Breast epithelium (tissue), 4 donors: ENCODE measurements at places on chromosomes 6 and 20. TPM values are rescaled to one million over a fixed set of nuclear protein-coding genes. Genes with fewer than 3 reads are reported as not detected.

DNA sequence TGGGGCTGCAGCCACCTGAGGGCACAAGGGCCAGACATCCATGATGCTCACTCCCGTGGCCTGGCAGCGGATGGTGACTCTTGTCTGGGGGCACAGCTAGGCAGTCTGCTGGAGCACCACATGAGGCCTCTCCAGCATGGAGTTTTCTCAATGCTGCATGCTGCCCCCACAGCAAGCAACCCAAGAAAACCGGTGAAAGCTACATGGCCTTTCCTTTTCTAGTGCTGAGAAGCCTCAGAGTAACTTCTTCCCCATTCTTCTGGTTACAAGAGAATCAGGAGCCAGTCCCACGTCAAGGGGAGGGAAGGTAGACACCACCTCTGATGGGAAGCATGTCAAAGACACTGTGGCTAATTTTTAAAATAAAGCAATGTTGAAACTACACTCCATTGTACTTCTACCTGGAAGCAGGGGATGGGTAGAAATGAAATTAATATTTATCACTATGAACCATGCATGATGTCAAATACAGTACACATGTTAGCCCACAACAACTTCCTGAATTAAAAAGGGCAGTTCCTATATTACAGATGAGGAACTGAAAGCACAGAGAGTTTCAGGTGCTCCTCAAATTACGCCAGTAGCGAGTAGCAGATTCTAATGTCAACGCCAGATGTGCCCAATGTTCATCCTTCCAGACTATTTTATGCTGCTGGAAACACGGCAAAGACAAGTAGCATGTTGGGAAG lies 101.5 kb downstream of the LAMP5 start:
- H3K27me3 ChIP-seq: no peaks in the 10 kb centered on the region
- H3K4me1 ChIP-seq: no peaks in the 10 kb centered on the region
- H3K27ac ChIP-seq: no peak overlapping the region
- H3K4me3 ChIP-seq: no peak overlapping the region
- no peaks in the 10 kb centered on the region for H3K36me3 ChIP-seq

DNA sequence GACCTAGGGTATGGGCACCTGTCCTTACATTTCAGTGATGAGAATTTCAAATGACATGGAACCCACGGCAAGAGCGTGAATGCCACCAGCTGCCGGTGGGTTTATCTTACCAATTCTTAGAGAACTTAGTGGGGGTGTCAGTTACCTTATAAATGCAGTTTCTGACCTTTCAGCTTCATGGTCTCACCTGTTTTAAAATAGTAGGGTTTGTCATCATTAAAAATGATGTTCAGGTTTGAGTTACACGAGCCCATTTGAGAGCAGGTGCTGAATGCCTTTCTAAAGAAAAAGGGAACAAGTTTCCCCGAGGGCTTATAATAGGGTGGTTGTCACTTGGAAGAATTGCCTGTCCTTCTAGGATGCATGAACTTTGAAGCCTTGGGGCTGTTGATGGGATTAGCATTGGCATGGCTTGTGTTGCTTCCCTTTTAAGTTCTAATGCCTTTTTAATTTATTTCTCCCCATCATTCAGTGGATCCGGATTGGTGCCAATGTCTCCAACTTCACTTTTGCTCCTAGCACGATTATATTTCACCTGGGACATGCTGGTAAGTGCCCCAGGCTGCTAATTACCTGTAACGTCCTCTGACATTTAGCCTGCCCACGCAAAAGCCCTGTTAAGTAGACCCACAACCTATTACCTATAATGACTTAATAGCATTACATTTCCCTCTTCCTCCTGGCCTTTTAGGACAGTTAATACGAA lies 27.9 kb downstream of the GHRH start:
- no peak overlapping the region for H3K4me3 ChIP-seq
- peaks cover 4% of the 10 kb centered on the region for H3K36me3 ChIP-seq
- H3K4me1 ChIP-seq: no peaks in the 10 kb centered on the region
- no peak overlapping the region for H3K27ac ChIP-seq
- H3K27me3 ChIP-seq: no peaks in the 10 kb centered on the region

- H3K36me3 ChIP-seq: no peaks in the 10 kb centered on the region
- H3K27me3 ChIP-seq: no peaks in the 10 kb centered on the region
- no peak overlapping the region for H3K4me3 ChIP-seq
- DNase-seq: no peak
- no peak overlapping the region for H3K27ac ChIP-seq
These were observed 75.9 kb downstream of the ERMARD start for GRCh38 chr6:169827290-169827717.

DNA sequence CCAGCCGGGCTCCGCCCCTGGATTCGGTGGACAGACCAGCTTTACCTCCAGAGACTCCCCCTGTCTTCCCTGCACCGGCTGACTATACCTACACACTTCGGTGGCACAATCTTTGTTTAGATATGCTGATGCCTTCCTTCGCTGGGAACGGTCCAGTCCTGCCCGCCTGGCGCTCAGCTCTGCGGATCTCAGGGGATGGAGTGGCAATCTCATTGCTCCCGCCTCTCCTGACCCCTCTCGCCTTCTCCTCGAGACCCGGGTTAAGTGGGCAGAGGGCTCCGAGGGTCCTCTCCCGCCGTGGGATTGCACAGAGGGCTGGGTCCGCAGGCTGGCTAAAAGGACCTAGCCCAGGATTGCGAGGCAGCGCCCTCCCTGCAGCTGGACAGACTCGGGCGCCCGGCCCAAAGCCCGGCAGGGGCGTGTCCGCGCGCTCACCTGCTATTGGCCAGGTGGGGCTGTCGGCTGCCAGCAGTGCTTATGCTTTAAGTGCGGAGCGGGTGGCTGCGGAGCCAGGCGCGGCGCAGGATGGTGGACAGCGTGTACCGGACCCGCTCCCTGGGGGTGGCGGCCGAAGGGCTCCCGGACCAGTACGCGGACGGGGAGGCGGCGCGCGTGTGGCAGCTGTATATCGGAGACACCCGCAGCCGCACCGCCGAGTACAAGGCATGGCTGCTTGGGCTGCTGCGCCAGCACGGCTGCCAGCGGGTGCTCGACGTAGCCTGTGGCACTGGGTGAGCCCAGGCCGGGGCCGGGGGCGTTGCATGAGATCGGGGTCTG lies at the start of gene GNMT:
TSS of gene GNMT (plus strand) at position 512 of the 777 bp plus-strand sequence. CDS start at position 526, 14 bp downstream.
- H3K4me1 ChIP-seq: no peaks in the 10 kb centered on the region
- no peaks in the 10 kb centered on the region for H3K36me3 ChIP-seq
- peak within 1 kb of the TSS; percentile 21 for H3K27ac ChIP-seq
- peak; percentile 58 for DNase-seq
- no peaks in the 10 kb centered on the region for H3K27me3 ChIP-seq

DNA sequence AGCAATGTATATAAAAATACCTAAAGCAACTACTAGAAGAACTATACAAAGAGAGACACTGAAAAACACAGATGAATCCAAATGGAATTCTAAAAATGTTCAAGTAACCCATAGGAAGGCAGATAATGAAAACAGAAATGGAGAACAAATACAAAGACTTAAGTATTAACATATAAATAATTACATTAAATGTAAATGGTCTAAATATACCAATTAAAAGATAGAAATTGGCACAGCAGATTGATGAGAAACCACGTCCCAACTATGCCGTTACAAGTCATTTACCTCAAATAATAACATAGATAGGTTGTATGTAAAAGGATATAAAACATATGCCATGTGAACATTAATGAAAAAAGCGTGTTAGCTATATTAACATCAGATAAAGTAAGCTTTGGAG lies 40.1 kb downstream of the CEP85L start:
- no peaks in the 10 kb centered on the region for H3K36me3 ChIP-seq
- no peak overlapping the region for H3K4me3 ChIP-seq
- no peaks in the 10 kb centered on the region for H3K27me3 ChIP-seq
- no peak for DNase-seq
- no peaks in the 10 kb centered on the region for H3K4me1 ChIP-seq

DNA sequence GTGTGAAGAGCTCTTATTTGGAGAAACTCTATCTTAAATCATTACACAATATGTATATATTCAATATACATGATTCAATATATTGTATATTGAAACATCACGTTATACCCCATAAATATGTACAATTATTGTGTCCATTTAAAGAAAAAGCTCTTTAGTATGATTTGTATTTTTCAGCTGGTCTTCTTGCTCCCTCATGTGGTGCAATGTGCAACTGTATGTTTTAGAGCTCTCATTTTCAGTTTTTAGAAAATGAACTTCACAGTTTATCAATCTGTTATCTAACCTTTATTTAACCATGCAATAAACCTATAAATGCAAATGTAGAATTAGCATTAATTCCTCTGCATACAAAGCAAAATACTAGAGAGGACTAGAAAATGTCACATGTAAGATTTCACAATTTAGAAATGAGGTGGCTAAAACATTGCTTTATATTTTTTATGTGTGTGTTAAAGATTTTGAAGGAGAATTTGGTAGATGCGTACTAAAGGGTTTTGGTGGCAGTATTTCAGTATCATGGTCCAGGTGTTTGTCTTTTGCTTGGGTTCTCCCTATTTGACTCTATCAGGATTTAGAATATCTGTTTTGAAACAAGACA lies 167.1 kb downstream of the PHF3 start:
- no peaks in the 10 kb centered on the region for H3K4me1 ChIP-seq
- DNase-seq: no peak
- H3K27me3 ChIP-seq: no peaks in the 10 kb centered on the region
- H3K4me3 ChIP-seq: no peak overlapping the region
- H3K36me3 ChIP-seq: no peaks in the 10 kb centered on the region

GRCh38 chr20:341682-342081 lies 5.2 kb upstream of the NRSN2 start:
- H3K27me3 ChIP-seq: no peaks in the 10 kb centered on the region
- H3K36me3 ChIP-seq: no peaks in the 10 kb centered on the region
- no peak overlapping the region for H3K27ac ChIP-seq
- H3K4me3 ChIP-seq: no peak overlapping the region
- no peaks in the 10 kb centered on the region for H3K4me1 ChIP-seq
- DNase-seq: no peak

DNA sequence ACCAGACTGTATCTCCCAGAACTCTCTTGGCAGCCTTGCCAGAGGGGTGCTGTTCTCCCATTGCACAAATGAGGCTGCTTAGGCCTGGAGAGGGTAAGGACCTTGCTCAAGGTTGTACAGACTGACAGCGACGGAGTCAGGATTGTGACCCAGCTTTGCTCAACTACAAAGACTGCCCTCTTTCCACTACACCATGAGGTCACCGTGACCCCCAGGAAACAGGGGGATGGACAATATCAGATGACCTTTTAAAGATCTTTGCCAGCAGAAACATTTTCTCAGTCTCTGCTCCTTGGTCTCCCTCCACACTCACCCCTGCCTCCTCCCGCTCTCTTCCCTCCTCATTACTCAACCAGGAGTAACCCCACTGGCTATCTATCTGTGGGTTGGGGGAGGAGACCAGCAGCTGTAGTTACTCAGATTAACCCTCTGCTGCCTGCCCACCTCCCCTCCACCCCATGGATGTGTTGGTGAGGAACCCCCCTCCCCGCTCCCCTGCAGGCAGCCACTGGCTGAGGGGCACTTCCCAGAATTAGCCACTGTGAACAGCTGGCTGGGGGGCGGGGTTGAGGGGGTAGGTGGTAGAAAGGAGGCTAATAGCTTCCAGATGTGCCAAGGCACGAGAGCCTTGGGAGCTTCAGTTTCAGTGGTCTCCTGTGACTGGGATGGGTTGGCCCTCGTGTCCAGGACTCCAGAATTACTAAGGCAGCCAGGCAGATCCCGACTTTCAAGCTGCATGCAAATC lies 26.9 kb upstream of the MRPS18A start:
- peaks cover 13% of the 10 kb centered on the region for H3K4me1 ChIP-seq
- DNase-seq: no peak
- H3K27ac ChIP-seq: peak overlapping the region; percentile 21

DNA sequence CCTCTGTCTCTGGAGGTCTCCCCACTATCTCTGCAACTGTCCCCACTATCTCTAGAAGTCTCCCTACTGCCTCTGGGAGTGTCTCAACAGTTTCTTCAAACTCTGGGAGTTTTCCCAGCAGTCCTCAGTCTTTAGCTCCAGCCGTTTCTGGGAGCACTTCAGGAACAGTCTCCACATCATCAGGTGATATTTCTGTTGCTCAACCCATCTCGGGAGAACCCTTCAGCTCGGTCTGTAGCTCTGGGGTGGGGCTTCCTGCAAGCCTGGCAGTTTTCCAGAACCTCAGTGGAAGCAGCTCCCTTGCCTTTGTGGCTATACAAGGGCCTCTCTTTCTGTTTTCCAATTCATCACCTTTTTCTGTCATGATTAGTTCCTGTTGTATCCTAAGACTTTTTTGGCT lies 3.0 kb upstream of the SFTA2 start:
- DNase-seq: no peak
- no peaks in the 10 kb centered on the region for H3K36me3 ChIP-seq
- no peak overlapping the region for H3K4me3 ChIP-seq

Gene GPSM3
- total RNA-seq: 8.2 TPM

Gene HLA-DQB1
- total RNA-seq: 1.3 TPM
